ENCODE measurements at places on chromosomes 3 and 15.
A peak's percentile ranks its signal among the peaks of the same experiment; 100 is the strongest.

DNA sequence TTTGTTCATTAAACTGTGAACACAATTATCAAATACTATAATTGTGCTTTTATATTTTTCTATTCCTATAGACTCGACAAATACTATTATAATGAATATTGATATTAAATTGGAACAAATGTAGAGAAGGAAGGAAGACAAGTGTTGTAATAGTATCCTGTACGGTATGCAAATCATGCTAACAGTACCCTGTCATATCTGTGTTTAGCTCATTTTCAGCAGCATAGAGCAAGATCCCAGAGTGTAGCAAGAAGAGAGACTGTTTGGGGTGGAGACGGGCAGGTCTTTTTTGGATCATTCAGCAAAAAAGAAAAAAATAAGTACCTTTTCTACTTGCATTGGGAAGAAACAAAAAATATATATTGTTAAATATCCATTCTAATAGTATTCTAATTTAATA is 224.1 kb downstream of the TPRG1 start:
- peak; percentile 36 for DNase-seq

DNA sequence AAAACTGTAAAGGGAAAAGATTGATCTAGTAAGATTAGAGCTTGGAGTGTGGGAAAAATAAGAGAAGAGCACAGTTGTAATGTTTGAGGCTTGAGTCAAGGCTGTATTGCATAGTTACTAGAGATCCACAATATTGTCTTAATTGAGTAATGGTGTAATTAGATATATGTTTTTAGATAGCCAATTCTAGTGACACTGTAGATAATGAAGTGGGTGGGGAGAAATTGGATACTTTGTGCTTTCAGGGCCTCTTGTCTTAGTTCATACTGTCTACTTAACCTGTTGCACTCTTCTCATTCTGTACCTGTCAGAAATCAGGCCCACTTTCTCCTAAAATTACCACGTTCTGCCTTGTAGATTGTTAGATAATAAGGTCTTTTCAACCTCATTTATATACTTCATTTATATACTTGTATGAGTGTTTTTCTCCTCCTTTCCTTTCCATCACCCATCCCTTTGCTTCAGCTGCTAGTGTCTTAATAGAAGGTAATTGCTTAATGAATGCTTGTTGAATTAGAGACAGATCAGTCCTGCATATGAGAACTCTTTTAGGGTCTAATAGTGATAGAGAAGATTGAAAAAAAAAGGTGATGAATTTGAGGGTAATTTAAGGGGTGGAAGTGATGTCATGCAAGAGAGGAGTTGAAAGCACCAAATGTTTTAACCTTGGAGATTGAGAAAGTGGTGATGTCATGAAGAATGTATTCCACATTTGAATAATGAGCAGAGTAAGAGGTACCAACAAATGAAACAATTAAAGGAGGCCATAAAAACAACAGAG is 32.0 kb downstream of the PIK3CA start:
- no peak for DNase-seq

DNA sequence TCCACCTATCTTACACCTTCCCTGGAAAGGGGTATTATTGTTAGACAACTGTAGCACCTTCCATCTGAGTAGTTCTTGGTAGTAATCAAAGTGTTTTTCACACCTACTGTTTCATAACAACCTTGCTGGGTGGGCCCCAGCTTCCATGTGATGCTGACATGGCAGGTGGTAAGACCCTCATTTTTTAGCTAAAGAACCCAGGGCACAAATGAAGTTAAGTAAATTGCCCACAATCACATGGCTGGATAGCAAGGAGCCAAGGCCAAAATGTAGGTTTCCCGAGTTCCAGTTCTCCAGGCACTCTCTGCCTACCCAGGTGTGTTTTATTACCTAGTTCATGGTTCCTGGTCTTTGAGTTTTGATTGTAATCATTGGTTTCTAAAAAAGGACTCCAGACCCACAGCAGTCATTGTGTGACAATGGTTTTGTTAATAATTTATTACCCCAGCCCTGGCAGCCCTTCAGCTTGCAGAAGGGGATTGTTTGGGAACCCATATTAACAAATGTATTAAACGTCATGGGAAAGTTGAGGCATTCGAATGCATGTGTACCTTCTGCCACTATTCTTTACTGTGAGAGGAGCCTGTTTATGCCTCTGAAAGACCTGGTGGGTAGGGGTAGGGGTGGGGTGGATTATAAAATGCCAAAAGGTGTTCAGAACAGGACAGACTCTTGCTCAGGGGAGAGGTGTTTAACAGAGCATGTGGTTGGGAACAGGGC is 222.2 kb upstream of the BHLHE40 start:
- no peak for DNase-seq

- DNase-seq, result no peak
Measured at GRCh38 chr15:77552066-77552465, 80.6 kb downstream of the LINGO1 start.

GRCh38 chr3:11356269-11356668 is 84.1 kb downstream of the ATG7 start:
- DNase-seq, result no peak

- peak; percentile 4 for DNase-seq
Measured at GRCh38 chr3:192566706-192567290, 160.5 kb downstream of the FGF12 start.

DNA sequence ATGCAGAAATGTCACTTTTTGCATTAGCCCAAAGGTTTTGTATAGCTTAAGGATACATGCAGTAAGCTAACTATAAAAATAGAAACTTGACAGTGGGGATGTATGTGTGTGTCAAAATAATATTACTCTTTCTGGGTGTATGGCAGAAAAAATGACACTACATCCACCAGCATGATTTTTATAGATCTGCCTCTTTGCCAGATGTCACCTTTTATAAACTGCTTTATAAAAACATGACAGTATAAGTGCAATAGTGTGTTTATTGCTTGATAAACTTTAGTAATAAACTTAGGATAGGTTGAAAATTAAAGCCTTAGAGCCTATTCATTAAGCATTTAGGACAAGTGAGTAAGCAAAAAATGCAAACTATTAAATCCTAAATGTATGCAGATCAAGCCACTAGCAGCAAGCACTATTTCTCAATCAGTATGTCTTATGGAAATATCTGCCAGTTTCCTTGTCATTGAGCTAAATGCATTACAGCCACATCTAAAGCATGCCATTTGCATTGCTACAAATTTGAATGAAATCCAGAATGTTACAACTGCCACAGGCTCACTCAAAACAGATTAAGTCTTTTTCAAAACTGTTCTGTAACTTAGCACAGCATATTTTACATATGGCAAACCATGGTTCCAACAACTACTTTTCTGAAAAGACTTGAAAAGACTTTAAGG is 935.0 kb downstream of the FHIT start:
- no peak for DNase-seq

DNA sequence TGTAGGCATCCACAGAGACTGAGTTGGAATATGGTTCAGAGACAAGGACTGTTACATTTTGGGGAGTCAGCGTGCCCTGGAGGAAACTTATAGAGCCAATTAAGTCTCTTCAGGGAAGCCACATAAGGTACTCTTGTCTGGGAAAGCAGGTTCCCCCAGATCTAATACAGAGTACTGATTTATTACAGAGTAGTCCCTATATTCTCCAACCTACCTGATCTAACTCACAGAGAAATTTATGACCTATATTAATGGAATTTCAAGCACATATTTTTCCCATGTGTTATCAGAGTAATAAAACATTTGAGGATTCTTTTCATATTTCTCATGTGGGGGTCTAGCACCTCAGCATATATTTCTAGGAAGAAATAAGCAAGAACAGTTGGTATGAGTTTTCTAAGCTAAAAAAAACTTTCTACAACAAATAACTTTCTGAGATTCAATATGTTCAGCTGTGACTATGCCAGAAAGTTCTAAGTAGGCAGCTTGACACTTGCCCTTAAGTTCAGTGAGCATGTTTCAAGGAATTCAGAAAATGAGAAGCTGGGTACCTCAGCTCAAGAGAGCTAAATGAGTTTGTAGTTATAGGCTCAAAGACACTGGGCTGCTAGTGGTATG is 75.3 kb upstream of the COL8A1 start:
- DNase-seq, result no peak

- DNase-seq, result no peak
Measured at GRCh38 chr3:124826703-124827102, 60.5 kb downstream of the ITGB5 start.

- DNase-seq, result no peak
Measured at GRCh38 chr15:70266412-70267121, 168.8 kb upstream of the TLE3 start.

- DNase-seq, result no peak
Measured at GRCh38 chr3:175426805-175427204, 567.7 kb downstream of the NAALADL2 start.

- DNase-seq, result no peak
Measured at GRCh38 chr15:74967670-74968069, 11.1 kb upstream of the RPP25 start.

DNA sequence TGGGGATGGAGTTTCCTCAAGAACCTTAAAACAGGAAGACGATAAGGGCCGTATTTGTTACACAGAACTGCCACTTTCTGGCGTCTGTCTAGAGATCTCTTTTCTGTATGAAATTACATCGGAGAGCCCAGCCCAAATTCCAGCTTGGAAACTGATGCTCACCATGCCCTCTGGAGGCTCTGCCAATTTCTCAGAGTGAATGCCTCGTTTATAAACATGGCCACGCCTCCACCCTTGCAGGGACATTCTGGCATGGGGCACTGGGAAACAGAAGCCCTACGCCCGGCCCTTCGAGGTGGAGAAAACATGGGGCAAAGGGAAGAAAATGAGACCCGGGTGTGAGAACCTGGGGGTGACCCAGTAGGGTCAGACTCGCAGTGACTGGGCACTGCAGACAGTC is 53.4 kb upstream of the SEC13 start:
- no peak for DNase-seq

DNA sequence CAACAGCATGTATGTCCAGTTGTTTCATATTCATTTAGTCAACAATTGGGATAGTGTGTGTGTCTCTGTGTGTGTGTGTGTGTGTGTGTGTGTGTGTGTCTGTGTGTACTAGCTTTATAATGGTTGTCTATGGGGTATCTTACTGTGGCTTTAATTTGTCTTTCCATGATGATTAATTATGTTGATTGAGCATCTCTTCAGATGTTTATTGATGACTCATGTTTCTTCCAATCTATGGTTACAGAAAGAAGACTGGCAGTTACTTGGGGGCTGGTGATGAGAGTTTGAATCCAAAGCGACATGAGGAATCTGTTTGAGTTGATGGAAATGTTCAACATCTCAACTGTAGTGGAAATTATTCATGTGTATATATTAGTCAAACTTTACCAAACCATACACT is 440.1 kb downstream of the ZNF385D start:
- DNase-seq, result no peak

- no peak for DNase-seq
Measured at GRCh38 chr15:73737535-73737934, 15.6 kb downstream of the INSYN1 start.

DNA sequence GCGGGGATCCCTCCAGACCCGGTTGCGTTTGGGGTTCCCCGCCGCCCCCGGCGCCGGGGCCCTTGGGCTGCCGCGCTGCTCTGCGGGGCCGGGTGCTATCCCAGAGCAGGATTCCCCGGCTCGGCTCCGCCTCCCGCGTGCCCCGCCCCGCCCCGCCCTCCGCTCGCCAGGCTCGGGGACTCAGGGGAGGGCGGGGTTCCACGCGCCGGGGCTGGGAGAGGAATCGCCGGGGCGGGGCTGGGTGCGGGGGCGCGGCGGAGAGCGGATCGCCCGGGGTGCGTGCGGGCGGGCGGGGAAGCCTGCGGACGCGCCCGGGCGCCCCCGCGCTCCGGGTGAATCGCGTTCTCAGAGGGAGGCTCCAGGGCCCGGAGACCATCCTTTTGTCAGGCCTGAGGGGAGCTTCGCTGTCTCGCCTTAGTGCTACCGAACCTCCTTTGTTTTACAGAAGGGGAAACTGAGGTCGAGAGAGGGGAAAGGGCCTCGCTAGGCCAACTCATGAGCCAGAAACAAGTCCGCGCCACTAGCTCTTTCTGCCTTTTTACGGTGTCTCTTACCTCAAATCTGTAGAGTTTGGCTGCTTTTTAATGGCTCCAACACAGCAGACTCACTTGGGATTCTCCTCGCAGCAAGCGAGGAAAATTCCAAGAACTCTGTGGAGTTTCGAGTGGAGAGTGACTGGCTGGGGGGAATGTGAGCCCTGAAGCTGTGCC is at the start of gene TMEM158:
Gene TMEM158, minus strand, starts transcription at position 82 of the 710 bp plus-strand sequence. CDS start 260 bp downstream, outside the sequence.
- DNase-seq, result no peak

GRCh38 chr15:85276508-85276907 is 103.9 kb upstream of the AKAP13 start:
- no peak for DNase-seq

DNA sequence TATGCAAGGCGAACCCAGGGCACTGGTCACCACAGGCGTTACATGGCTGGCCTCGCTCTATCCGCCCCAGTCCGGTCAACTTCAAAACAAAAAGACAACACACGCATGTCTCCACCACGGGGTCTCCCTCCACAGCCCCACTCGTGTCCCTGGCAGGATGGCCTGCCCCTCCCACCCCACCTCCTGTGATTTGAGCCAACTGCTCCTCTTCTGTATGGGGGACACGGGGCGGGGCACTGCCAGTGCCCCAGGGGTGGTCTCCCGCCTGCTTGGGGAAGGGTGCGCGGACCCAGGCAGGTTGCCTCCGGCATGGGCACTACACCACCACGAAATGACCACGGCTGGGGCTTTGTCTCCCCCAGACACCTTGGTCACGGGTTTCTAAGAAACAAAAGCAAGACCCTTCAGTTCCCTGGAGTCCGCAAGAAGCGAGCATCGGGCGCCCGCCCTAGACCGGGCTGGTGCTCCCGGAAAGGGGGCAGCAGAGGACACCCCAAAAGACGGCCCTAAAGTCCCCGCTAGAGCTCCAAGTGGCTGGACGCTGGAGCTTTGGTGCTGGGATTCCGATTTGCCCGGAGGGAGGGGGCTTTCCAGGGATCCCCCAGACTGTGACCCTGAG is 219.3 kb upstream of the PRICKLE2 start:
- DNase-seq, result no peak

DNA sequence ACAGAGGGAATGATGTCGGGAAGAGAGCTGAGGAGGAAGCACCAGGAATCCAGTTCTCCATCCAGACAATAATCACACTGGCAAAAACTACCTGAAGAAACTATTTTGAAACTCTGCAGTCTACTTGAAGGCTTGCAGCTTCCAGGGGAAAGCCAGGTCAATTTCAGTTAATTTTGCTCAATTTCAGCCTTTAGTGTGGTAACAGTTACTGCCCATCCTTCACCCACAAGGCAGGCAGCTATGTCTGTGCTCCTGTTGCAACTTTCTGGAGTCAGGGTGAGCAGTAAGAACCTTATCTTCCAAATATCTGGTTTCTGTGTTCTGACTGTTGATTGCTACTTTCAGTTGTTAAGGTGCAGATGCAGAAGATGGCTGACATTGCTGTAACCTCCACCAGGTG is 221.7 kb downstream of the ADAMTS17 start:
- DNase-seq, result no peak

- no peak for DNase-seq
Measured at GRCh38 chr3:14224895-14225294, 46.3 kb downstream of the LSM3 start.

GRCh38 chr3:31959951-31960792 is 20.9 kb downstream of the OSBPL10 start:
- DNase-seq, result no peak
